ENCODE measurements at places on chromosomes 7 and 10.
A peak's percentile ranks its signal among the peaks of the same experiment; 100 is the strongest.

DNA sequence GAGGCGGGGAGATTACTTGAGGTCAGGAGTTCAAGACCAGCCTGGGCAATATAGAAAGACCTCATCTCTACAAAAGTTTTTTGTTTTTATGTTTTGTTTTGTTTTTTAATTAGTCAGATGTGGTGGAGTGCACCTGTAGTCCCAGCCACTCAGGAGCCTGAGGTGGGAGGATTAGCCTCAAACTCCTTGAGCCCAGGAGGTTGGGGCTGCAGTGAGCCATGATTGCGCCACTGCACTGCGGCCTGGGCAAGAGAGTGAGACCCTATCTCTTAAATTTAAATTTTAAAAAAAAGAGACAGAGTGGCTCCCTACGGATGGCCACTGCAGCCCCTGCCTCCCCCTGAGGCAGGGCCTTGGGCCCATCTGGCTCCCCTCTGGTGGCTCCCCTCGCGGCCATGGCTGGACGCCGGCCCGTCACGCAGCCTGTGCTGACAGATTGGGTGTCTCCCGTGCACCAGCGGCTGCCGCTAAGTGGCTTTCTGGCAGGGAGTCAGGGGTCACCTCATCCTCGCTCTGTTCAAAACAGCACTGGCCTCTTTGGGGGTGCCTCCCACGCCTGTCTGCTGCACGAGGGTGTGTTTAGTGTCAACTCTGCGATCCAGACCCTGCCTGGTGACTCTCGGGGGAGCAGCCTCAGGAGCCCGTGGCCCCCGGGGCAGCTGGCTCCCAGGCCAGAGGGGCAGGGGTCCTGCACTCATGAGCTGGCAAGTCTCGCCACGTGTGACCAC is 44.4 kb upstream of the ELN start:
- DNase-seq = no peak

DNA sequence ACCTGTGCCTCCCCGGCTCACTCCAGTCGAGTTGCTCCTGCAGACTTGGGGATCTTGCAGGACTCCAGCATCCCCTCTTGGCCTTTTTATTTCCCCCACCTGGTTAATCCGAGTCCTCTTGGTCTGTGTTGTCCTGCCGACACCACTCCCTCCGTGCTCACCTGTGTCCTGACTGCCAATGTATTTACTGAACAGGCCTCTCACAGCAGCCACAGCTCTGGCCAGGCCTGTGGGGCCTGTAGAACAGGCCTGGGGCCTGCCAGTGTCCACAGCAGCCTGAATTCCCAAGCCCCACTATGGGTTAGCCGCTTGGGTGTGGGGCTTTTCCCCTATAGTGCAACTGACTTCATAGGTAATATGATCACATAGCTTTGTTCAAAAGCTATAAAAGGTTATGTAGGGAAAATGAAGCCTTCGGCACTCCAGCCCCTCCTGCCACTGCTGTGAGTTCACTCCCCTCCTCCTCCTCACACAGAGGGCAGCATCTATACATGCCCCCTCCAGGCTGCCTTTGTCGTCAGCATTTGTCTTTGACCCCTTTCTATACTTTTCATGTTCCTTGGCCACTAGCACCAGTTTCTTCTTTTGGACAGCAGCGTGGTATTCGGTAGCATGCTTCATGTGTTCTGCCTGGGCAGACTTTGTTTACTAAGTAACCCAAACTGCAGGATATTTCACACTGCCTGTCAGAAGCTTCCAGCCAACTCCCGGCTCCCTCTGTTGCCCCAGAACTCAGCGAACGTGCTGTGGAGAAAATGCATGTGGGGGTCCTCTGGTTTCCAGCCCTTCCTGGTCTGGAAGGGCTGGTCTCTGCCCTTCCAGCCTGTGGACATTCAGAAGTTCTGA is 46.1 kb downstream of the ZNF467 start:
- DNase-seq = no peak

GRCh38 chr10:17959870-17960269 is 8.2 kb downstream of the SLC39A12 start:
- no peak for DNase-seq

DNA sequence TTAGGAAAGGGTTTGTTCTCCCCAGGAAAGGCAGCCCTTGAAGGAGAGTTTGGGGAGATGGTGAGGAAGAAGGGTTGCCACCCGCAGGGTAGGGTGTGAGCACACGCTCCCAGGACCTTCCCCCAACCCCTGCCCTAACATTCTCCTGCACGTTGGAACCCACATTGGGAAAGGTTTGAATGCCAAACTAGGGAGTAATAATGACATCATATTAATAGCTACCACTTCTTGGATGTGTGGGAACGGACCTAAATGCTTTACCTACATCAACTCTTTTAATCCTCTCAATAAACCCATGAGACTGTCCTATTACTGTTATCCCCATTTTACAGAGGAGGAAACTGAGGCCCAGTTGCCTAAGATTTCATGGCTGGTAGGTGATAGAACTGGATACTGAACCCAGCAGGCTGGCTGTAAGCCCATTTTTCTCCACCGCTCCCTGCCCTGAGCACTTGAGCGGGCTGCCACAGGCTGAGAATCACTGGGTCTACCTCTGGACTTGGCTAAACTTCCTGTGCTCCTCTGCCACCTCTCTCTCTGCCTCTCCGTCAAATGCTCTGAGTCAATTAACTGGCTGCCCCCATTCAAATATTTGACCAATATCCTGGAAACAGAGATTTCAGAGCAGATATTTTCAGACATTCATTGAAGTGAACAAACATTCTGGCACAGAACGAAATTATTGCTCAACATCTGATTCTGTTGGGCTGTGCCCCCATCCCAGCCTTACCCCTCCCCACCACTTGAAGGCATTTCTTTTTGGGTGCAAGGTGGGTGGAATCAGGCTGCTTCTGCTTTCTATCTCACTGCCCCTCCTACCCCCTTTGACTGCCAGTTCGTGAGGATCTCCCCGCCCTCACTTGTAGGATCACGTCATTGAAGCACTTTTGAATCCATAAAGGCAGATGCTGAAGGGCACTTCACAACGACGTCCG is 129.7 kb downstream of the C10orf105 start:
- DNase-seq = no peak

DNA sequence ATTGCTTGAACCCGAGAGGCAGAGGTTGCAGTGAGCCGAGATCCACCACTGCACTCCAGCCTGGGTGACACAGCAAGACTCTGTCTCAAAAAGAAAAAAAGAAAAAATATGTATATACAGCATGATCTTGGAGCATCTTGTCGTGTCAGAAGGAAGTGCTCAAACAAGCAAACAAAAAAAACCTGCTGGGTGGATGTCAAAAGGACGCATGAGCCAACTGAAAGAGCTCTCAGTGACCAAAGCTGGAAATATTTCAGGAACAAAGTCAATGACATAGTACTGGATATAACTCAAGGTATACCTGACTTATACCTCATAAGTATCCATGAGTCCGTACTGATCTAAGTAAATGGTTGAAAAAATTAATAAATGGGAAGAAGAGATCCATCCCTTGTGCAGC is 94.6 kb upstream of the ANLN start:
- DNase-seq = no peak

DNA sequence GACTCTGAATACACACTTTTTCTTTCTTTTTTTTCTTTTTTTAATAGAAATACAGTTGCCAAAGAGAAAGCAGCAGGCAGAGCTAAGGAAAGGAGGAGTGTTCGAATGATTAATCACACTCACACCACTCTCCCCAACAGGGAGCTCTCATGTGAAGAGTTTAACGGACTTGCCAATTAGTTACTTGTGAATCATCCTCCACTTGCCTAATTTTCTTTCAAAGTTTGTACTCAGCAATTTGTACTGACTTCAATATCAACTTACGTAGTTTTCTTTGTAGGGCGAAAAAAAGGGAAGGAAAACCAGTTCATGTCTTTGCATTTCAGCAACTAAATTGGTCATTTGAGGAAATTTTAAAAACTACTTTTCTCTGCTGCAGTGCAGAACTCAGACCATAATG is 109.2 kb downstream of the PIP4K2A start:
- peak; percentile 65 for DNase-seq

DNA sequence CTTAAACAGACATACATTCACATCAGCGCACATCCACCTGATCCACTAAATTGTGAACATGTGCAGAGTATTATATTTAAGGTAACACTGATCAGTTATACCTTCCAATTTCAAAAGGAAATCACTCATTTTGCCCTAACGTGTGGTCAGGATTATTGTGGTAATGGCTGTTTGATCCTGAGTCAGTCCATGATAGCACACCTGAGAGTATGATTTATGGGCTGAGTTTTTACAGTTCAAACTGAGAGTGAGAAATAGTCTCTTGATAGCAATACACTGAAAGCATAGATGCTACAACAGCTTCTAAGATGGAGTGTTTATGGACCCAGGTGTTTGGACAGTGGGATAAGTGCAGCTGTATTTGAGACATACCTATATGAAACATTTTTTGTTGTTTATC is 96.7 kb downstream of the KIF20B start:
- no peak for DNase-seq

GRCh38 chr10:43114088-43114742 is 24.0 kb upstream of the CSGALNACT2 start:
- no peak for DNase-seq

- DNase-seq = peak; percentile 98
Observed at GRCh38 chr10:78255796-78256638, 222.4 kb downstream of the RPS24 start.

GRCh38 chr10:124386186-124387077 is 32.3 kb downstream of the OAT start:
- DNase-seq = no peak

- DNase-seq = no peak
Observed at GRCh38 chr10:99123336-99123735, 112.3 kb downstream of the HPSE2 start.

DNA sequence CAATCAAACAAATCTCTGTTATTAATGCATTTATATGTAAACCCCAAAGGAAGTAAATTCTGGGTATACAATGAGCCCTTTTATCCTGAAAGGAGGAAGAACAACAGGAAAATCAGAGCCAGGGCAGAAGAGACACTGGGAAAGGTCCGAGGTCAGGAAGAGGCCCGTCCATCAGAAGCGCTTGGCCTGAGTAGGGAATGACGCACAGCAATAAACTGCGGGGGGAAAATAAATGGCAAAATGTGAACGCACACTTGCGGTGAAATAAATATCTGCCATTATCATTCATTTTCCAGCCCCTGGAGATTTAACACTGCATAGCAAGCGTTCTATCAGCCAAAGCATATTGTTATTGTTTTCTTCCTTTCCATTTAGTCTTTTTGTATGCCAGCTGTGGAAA is 243.4 kb downstream of the COBL start:
- no peak for DNase-seq

DNA sequence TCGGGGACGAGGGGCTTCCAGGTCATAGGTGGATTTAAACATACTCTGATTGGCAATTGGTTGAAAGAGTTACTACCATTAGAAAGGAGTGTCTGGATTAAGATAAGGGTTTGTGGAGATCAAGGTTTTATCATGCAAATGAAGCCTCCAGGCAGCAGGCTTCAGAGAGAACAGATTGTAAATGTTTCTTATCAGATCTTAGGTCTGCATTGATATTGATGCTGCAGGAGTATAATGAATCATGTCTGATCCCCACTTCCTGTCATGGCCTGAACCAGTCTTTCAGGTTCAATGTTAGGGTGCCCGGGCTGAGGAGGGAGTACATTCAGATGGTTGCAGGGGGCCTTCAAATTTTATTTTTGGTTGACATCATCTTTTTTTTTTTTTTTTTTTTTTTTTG is 51.4 kb downstream of the SH3PXD2A start:
- peak; percentile 27 for DNase-seq

GRCh38 chr10:19719284-19719683 is 96.9 kb upstream of the PLXDC2 start:
- DNase-seq = peak; percentile 70

DNA sequence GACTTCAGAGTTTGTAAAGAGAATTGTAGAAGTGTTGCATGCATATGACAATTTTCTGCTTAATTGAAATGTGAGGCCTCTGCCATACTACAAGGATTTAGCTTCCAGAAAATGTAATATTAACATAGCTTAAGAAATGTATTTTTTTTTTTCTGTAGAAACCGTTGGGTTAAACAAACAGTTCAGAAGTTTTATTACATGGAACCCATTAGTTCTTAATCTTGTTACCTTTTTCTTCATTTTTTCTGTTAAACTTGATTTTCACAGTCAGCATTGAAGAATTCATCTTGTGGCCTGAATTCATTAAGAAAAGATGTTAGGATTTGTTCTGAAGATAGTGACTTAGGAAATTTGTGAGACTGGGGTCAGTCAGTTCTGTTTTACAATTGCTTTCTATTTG is 4.9 kb downstream of the PTEN start:
- no peak for DNase-seq

- DNase-seq = no peak
Observed at GRCh38 chr7:106047818-106048705, 64.0 kb downstream of the SYPL1 start.

GRCh38 chr7:1964913-1965578 is 267.7 kb downstream of the MAD1L1 start:
- no peak for DNase-seq

- peak; percentile 48 for DNase-seq
Observed at GRCh38 chr10:80356563-80356988, at the start of the genes DYDC1 and DYDC2. Gene DYDC1, minus strand, starts transcription at chr10:80356755. Its CDS starts 4,154 bp downstream, at chr10:80352601. Gene DYDC2, plus strand, starts transcription at chr10:80356781. Its CDS starts 5,663 bp downstream, at chr10:80362444.

GRCh38 chr10:123557366-123558108 is 108.6 kb upstream of the GPR26 start:
- no peak for DNase-seq

GRCh38 chr7:152911922-152912321 is 152.4 kb downstream of the ACTR3B start:
- no peak for DNase-seq

- no peak for DNase-seq
Observed at GRCh38 chr7:94410413-94411187, 15.9 kb downstream of the COL1A2 start.

GRCh38 chr7:16590424-16590823 is 55.1 kb downstream of the ANKMY2 start:
- DNase-seq = no peak

DNA sequence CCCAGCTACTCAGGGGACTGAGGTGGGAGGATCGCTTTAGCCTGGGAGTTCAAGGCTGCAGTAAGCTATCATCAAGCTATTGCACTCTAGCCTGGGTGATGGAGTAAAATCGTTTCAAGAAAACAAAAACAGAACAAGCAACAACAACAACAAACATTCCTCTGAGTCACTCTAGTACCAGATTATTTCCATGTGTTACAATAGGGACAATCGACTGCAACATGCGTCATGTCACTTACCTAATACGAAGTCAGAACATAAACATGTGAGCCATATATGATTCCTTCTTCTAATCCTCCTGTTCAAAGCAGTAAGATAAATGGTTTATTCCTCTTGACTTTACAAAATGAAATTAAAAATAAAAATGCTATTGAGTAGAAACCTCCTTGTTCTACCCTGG is 57.3 kb downstream of the ZNF438 start:
- DNase-seq = no peak

All from M059J (cell line).